ENCODE measurements at places on chromosomes 12 and 14. TPM values are rescaled to one million over a fixed set of nuclear protein-coding genes. Genes with fewer than 3 reads are reported as not detected.

- H3K27ac ChIP-seq = no peak overlapping the region
- H3K4me1 ChIP-seq = peaks cover 2% of the 10 kb centered on the region
- no peak overlapping the region for H3K4me3 ChIP-seq
- peak; percentile 14 for DNase-seq
These were observed 6.3 kb upstream of the MLXIP start for GRCh38 chr12:122072031-122072970.

Gene TBC1D30
- 15.8 TPM for total RNA-seq

DNA sequence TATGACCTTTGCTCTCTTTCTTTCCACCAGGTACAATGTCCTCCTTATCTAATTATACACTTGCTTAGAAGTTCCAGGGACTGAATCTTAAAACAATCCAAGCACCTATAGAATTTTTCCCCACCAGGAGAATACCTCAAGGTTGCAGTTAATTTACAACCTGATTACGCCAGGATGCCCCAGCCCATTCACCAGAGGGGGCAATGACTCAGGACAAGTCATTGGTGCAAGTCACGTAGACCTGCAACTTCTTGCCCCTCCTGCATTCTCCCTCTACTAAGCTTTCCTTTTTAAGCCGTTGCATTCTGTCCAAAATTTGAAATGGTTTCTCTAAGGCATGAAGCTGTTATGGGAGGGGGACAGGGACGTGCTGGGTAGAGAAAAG lies 111.1 kb upstream of the SCAF11 start:
- no peak overlapping the region for H3K27ac ChIP-seq
- no peaks in the 10 kb centered on the region for H3K4me1 ChIP-seq
- H3K27me3 ChIP-seq = no peaks in the 10 kb centered on the region
- no peaks in the 10 kb centered on the region for H3K36me3 ChIP-seq

- no peak overlapping the region for H3K4me3 ChIP-seq
- H3K4me1 ChIP-seq = no peaks in the 10 kb centered on the region
- no peak overlapping the region for H3K27ac ChIP-seq
- H3K36me3 ChIP-seq = no peaks in the 10 kb centered on the region
- no peak for DNase-seq
These were observed 405.7 kb downstream of the DIO2 start for GRCh38 chr14:79805636-79806035.

DNA sequence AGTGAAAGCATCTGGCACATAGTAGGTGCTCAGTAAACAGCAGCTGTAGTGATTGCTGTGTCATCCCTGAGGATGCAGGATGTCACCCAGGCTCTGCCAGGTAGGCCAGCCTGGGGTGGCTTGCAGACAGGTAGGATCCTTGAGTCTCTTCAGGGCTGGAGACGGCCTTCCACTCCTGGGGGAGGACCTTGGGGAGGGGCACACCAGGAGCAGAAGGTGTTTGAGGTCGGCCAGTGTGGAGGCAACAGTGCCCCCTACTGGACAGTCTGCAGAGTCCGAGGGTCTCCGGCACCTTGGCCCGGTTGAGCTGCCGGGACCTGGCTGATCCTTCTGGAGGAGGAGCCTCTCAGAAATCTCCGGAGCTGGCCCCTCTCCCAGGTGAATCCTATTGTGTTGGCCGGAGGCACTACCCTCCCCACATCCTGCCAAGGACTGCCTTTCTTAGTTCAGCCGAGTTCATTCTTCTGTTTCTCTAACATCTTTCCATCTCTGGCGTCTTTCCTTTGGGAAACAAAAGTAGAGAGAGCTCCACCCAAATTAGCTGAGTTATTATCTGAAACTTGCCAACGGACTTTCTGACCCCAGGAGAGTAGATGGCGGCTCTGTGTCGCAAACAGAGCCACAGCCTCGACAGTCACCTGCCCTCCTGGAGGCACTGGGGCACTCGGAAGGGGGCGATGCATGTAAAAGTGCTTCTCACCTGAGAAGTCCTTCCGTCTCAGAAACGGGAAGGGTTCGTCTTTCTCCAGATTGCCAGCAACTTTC lies 41.8 kb upstream of the CLMN start:
- H3K27ac ChIP-seq = no peak overlapping the region
- DNase-seq = peak; percentile 84
- no peak overlapping the region for H3K4me3 ChIP-seq
- H3K27me3 ChIP-seq = peaks cover 8% of the 10 kb centered on the region
